Aorta (tissue), 5 donors: ENCODE measurements at places on chromosomes 4 and X.

- DNase-seq, result no peak
Measured at GRCh38 chrX:28303486-28303885, 283.8 kb upstream of the IL1RAPL1 start.

DNA sequence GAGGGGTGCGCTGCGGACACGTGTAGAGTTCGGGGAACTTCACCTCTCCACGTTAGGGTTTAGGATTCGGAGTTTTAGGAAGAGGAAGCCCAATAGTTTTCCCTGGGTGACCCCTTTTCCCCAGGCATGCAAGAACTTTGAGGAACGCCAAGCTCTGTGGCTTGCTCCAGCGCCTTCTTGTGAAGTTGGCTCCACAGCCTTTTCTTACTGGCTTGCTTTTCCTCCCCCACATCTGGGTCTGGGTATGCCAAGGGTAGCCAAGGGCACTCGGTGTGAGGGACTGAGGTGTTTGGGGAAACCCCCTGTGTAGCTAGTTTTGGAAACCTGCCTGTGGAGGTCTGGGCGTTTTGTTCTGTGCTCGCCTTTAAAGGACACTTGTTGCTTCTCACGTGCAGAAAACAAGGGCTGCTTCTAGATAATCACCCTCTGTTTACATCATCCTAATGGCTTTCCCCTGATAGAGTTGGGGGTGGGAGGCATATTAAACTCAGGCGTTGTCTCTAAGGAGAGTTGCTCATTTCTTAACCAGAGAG lies 746 bp downstream of the EDNRA start:
- no peak for DNase-seq

- peak; percentile 75 for DNase-seq
Measured at GRCh38 chr4:162163892-162164759, at the start of gene FSTL5. TSS of gene FSTL5 (minus strand) at chr4:162164000. CDS start at chr4:162111396, 52,604 bp downstream.

GRCh38 chr4:41791557-41791956 lies 43.0 kb upstream of the PHOX2B start:
- no peak for DNase-seq

- no peak for DNase-seq
Measured at GRCh38 chr4:84877051-84877833, 89.2 kb downstream of the WDFY3 start.
